ENCODE measurements at places on chromosomes 1 and 21. TPM values are rescaled to one million over a fixed set of nuclear protein-coding genes. Genes with fewer than 3 reads are reported as not detected.

GRCh38 chr1:85585799-85586198 is 5.2 kb downstream of the CCN1 start:
- no peak for DNase-seq

- DNase-seq, result no peak
These were observed 393.2 kb downstream of the RPS6KC1 start for GRCh38 chr1:213444224-213444623.

Gene KRTAP13-2
- not detected for total RNA-seq

Gene DHRS3
- total RNA-seq, result 97.0 TPM

DNA sequence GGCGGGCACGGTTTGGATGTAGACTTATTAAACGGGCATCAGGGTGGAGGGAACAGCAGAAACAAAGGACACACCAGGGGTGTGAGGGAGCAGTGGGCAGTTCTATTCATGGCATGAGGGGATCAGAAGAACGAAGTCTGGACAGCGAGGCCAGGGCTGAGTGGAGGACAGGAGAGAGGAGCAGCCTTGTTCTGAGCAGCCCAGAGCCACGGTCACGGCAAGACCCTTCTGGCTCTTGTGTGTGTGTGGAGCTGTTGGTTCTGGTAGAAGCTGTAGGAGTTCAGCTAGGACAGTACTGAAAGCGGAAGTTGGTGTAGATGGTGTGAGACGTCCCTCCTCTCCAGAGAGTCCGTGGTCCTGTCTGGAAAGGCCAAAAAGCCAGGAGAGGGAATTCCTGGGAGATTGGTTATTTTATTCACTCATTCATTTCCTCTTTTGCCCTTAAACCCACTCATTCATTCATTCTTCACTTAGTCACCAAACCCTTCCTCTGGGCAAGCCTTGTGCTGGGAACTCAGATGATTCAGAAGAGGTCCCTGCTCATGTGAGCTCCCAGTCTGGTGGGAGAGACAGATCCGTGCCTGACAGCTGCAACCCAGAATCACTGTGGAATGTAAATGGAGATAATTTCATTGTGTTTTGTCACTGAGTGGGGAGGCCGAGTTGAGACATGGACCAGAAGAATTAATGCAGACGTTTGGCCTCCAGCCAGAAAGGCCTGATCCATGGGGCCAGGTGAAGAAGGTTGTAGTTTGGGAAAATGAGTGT is 4.1 kb upstream of the ACOT11 start:
- no peak for DNase-seq

DNA sequence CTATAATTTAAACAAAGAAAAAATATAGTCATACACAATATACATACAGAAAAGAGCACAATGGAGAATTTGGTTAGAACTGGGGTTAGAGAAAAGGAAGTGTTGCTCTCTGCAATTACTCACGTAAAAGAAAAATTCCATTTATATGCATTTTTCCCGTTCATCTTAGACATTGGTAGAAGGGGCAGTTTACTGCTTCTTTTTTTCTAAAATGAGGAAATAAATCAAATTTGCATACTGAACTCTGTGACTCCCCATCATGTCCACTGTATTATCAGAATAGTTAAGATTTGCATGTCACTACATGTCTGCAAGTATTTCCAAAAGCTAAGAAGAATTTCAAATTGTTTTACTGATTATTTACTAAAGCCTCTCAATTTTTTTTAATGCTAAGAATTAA is 44.1 kb upstream of the C1orf105 start:
- no peak for DNase-seq

DNA sequence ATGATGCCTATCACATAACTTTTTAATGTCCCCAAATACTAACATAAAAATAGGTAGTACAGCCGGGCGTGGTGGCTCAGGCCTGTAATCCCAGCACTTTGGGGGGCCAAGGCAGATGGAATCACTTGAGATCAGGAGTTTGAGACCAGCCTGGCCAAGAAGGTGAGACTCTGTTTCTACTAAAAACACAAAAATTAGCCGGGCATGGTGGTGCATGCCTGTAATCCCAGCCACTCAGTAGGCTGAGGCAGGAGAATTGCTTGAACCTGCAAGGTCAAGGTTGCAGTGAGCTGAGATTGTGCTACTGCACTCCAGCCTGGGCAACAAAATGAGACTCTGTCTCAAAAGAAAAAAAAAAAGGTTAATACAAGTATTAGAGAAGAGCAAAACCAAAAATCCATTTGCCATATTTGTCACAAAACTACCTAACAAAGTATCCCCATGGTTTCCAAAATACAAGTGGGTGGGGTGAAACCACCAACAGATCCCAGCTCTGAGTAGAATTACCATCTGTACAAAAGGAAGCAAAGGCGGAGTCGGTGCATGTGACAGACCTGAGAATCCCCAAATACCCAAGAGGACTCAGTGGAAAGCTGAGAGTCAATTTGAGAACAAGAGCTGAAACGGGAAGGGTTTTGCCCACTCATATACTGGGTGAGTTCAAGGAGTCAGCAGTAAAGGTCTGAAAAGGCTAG is 113.2 kb downstream of the TOMM20 start:
- DNase-seq, result no peak

DNA sequence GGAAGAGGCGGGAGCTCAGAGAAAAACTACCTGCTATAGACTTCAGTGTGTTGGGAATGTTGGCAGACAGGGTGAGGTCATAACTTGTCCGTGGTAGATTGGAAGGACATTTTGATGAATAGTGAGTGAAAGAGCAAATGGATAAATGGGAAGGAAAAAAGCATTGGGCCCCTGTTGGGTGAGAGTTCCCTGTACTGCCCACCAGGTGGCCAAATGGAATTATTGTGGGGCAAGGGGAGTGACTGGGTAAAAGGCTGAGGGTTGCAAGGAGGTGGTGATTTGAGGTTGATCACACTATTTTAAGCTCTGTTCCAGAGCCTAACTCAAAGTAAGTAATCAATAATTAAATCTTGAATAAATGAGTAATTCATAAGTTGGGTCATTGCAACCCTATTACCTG is 60.4 kb downstream of the MRPS6 start:
- no peak for DNase-seq

Gene ELF3
- total RNA-seq, result 3.4 TPM

Gene FCRL2
- not detected for total RNA-seq

Gene SIKE1
- 35.3 TPM for total RNA-seq

GRCh38 chr1:203673550-203674411 is 47.1 kb downstream of the ATP2B4 start:
- peak; percentile 40 for DNase-seq

Gene SPRR2E
- not detected for total RNA-seq

Gene FAM72A
- total RNA-seq, result 2.0 TPM

DNA sequence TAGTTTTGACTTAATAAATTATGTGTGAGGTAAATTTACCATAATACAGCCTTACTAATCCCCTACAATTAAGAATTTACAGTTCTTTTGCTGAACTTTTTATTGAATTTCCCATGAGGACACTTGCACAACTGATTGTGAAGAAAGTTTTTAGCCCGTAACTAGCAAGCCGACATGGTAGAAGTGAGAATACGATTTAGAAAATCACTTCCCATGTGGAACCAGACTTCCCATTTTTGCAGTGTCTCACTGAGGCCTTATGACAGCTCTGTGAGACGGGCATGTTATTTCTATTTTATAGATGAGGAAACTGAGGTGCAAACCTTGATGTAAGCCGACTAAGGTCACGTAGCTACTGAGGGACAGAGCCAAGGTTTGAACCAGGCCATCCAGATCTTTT is 32.5 kb upstream of the LMO4 start:
- DNase-seq, result no peak

GRCh38 chr1:208562151-208562960 is 318.2 kb upstream of the PLXNA2 start:
- DNase-seq, result no peak

- DNase-seq, result peak; percentile 91
These were observed 10.9 kb upstream of the SESN2 start for GRCh38 chr1:28248273-28249012.

- no peak for DNase-seq
These were observed 121.5 kb downstream of the CASZ1 start for GRCh38 chr1:10674700-10675609.

DNA sequence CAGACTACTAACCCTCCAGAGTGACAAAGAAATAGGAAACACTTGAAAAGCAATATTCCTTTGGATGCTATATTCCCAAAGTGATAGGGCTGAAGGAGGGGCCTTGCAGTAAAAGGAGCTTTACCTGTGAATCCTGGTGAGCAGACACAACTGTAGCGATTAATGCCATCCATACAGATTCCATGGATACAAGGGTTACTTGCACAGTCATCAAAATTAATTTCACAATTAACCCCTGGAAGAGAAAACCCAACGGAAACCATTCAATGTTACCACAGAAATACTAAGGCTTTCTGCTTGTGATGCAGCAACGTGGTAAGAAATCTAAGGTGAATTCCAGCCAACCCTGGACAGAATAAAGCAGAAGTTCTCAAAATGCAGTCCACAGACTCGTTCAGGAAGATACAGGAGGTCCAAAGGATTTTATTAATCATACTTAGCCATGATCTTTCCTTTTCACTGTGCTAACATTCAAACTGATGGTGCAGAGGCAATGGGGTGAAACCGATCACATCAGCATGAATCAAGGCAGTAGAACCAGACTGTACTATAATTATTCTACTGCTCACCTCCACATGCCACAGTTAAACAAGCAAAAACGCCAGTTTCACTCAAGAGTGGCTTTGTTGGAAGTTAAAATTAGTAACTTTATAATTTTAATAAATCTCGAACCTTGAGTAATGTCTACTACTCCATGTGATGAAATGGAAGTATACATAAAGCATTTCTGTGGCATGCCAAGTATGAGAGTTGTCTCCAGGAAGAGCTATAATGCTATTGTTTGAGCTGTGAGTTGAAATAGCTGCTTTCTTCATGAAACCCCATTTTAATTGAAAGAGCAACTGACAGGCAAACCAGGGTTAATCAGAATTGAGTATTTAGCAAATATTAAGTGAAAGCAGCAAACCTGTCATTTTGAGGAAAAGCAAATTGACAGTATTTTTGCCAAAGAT is 63.2 kb upstream of the ADAM30 start:
- DNase-seq, result no peak

DNA sequence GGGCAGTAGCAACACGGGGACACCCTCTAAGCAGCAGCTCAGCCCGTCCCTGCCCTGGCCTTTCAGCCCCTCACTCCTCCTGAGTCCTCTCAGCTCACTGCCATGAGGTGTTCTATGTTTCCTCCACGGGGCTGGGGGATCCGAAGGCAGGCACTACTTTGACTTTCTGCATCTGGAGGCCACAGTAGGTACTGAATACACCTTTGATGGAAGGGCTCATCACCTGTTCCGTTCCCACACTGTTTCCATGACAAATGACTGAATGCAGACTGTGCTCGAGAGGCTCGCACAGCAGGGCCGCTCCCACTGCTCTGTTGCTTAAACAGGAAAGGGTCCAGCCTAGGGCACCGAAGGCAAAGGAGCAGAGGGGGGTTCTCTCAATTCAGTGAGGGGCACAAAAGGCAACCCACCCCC is 77.6 kb upstream of the DNAH14 start:
- no peak for DNase-seq

DNA sequence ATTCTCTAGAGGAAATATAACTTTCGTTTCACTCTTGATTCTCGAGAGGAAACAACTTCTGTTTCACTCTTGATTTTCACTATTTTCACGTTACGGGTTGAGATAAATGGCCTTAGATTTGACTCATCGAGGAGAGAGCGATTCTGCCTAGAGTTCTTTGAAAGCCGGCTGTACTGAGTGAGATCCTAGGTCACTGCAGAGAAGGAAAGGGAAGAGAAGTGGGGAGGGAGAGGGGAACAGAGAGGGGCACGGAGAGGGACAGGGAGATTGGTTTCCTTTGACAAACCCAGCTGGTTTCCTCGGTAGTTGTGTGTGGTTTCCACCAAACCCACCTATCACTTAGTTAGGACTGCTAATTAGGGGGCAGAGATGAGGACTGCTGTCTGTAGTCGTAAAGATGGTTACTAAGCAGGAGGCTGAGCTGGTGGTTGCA is 21.6 kb upstream of the GPR137B start:
- no peak for DNase-seq

GRCh38 chr1:1554926-1555915 is 14.8 kb upstream of the TMEM240 start:
- DNase-seq, result peak; percentile 63
